ENCODE measurements at places on chromosomes 2 and 18. TPM values are rescaled to one million over a fixed set of nuclear protein-coding genes. Genes with fewer than 3 reads are reported as not detected.

Gene DRC1
- total RNA-seq: not detected

- DNase-seq: no peak
Observed at GRCh38 chr2:176039375-176039774, 37.3 kb upstream of the LNPK start.

GRCh38 chr2:203697190-203697589, 9.2 kb upstream of the CD28 start:
- no peak for DNase-seq

DNA sequence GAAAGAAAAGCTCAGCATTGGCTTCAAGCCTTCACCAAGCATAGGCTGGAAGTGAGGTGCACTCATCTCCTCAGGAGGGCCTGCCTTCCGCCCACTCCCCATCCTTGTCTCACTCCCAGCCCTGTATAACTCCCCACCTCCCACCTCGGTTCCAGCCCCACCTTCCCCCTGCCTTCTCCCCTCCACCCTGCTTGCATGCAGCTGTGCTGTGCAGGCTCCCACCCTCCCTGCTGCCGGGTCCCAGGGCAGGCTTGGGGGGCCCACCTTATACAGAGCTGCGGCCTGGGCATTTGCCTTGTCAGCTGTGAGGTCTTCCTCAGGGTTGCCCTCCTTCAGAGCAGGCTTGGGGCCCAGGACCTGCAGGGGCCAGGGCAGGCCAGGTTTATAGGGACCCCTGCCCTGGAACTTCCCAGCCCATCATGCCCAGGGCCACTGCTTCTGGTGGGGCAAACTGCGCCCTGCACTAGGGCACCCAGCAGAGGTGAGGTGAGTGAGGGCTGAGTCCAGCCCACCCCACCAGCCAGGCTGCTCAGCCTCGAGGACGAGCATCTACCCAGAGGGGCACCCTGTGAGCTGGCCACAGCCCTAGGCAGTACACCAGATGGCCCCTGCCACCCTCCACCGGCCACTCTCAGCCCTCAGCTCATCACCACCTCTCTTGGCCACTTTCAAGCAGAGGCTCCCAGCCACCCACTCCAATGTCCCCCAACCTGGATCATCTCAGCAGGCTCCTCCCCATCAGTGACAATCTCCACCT, 11.6 kb downstream of the CAPG start:
- DNase-seq: no peak

DNA sequence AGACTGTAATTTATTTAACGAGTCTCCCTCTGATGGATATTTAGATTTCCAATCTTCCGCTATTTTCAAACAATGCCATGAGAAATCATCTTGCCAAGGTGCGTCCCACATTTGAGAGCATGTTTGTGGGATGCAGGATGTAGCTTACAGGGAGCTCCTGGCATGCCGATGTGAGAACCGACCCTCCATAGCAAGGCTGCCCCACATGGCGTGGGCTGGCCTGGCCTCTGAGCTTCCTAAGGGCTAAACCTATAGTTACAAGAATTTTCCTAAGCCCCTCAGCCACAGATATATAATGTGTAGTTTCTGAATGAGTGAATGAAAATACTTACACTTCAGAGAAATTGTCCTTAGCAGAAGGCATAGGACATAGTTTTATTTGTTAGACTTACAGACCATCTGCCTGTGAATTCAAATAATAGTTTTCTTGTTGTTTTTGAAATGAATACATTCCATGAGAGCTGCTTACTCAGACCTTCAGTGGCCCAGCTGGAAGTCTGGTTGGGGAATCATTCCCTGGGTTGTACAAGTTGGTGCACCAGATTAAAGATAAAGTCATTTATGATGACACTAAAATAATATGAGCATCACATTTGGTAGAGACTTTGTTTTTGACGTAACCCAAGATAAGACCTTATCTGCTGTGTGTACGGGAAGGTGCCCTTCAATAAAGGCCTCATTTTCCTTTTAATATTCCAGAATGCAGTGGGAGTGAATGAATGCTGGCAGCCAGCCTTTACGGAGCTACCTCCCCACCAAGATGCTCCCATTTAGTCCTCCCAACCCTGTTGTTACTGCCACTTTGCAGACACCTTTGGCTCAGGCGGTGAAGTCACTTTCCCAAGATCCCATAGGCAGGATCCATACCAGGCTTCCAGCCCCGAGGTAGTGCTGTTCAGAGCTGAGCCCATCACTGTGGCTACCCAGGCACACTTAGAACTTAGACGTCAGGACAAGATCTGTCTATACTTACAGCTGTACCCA, 107.1 kb downstream of the GLI2 start:
- no peak for DNase-seq

DNA sequence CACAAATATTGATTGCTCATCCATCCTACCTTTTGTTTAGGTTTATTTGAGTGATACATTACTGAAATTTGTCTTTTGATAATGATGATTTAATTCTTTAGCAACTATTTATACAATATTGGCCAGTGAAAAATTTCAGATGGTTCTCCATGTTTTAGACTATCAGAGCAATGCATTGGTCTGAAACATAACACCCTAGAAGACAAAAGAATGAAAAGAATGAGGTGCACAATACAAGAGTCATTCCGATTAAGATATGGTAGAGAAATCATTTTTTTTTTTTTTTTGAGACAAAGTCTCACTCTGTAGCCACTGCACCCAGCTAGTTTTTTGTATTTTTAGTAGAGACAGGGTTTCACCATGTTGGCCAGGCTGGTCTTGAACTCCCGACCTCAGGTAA, 197.4 kb upstream of the FAM98A start:
- DNase-seq: no peak

DNA sequence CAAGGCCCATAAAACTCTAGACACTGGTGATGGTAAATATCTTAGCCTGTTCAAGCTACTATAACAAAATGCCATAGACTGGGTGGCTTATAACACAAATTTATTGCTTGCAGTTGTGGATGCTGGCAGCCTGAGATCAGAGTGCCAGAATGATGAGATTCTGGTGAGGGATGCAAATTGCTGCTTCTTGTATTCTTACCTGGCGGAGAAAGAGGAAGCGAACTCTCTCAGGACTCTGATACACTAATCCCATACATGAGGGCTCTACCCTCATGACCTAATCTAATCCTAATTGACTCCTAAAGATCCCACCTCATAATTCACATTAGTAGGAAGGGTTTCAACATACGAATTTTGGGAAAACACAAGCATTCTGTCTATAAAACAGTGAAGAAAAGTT, 4.6 kb upstream of the IER3IP1 start:
- DNase-seq: no peak

Gene CFC1
- total RNA-seq: not detected

GRCh38 chr18:4119813-4120212, 335.3 kb downstream of the DLGAP1 start:
- DNase-seq: no peak

- peak; percentile 87 for DNase-seq
Observed at GRCh38 chr2:144596073-144596871, 76.4 kb upstream of the ZEB2 start.

Gene HAT1
- total RNA-seq: 66.6 TPM

DNA sequence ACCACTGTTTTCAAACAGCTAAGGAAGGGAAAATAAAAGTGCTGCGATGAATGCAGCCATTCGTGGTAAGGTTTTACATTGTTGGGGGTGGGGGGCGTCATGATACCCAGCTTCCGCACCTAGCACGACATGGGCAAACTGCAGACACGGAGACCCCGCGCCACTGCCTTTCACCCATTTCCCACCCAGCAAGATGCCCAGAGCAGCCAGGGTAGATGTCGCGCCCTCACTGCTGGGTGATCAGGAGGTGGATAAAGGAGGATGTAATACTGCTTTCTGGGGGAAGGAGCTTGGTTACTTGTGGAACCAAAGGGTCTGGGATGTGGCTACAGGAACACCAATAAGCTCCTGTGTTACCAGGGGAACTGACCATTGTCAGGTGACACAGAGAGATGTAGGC, 138.4 kb downstream of the ZNF516 start:
- no peak for DNase-seq

Gene UGT1A10
- not detected for total RNA-seq

- no peak for DNase-seq
Observed at GRCh38 chr2:165631089-165631488, 161.6 kb downstream of the CSRNP3 start.

- peak; percentile 8 for DNase-seq
Observed at GRCh38 chr2:2663401-2664036, 332.4 kb upstream of the MYT1L start.

Gene RNF125
- 0.29 TPM for total RNA-seq

Gene COL6A3
- 202 TPM for total RNA-seq

Gene ABCG8
- total RNA-seq: not detected

DNA sequence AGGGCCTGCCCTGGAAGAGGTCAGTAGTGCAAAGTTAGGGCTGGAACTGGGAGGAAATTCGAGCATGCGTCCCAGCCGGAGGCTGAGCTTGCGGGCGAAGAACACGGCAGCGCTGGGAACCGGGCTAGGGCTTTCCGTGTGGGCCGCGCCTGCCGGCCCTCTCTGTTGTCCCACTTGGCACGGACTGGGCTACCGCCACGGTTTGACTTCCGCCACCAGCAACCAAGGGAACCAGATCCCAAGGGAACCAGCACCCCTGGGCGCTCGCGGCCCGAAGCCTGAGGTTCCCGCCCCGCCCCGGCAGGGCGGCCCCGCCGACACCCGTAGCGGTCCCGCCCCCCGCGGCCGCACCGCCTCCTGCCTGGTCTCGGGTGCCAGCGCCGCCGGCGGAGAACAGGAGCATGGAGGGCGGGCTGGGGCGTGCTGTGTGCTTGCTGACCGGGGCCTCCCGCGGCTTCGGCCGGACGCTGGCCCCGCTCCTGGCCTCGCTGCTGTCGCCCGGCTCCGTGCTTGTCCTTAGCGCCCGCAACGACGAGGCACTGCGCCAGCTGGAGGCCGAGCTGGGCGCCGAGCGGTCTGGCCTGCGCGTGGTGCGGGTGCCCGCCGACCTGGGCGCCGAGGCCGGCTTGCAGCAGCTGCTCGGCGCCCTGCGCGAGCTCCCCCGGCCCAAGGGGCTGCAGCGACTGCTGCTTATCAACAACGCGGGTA, at the start of gene SPR:
TSS of gene SPR (plus strand) at position 377 of the 708 bp plus-strand sequence. CDS start at position 402, 25 bp downstream.
- peak; percentile 51 for DNase-seq

Gene CROCC2
- not detected for total RNA-seq

Gene PLEKHH2
- 0.70 TPM for total RNA-seq

Gene ALPI
- total RNA-seq: not detected

Gene MLPH
- total RNA-seq: 9.9 TPM

DNA sequence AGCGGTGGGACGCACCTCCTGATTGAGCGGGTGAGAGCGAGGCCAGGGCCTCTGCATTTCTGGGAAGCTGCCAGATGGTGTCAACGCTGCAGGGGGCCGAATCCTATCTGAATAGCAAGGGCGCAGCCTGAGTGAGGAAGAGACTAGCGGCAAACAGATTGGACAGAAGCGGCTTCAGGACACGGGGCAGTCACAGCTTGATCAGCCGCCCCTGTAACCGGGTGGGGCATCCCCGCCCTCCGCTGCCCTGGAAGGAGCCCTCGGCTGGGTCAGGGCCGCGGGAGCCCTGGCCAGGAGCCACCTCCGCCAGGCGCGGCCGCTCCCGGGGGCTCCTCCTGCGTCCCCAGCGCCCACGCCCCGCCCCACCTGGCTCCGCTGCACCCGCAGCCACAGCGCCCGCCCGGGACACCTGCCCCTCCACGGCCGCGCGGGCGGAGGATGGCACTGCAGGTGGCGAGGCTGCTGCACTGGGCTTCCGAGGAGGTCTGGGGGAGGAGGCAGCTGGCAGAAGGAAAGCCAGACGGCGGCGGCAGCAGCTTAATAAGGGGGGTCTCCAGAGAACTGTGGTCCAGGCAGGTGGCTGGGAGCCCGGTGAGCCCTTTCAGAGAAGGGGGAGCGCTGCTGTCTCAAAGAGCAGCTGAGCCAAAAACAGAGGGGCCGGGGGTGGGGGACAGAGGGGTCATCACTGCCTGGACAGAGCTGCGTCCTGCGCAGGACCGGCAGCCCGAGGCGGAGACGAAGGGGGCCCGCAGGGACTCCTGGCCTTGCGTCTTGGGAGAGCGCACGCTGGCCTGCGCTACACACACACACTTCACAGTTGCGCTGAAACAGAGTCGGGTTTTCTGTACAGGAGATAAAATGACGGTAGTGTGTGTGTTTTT, 18.8 kb upstream of the SOX11 start:
- no peak for DNase-seq

Gene SLC9A4
- not detected for total RNA-seq

- no peak for DNase-seq
Observed at GRCh38 chr2:7887441-7887840, 794.4 kb upstream of the ID2 start.

DNA sequence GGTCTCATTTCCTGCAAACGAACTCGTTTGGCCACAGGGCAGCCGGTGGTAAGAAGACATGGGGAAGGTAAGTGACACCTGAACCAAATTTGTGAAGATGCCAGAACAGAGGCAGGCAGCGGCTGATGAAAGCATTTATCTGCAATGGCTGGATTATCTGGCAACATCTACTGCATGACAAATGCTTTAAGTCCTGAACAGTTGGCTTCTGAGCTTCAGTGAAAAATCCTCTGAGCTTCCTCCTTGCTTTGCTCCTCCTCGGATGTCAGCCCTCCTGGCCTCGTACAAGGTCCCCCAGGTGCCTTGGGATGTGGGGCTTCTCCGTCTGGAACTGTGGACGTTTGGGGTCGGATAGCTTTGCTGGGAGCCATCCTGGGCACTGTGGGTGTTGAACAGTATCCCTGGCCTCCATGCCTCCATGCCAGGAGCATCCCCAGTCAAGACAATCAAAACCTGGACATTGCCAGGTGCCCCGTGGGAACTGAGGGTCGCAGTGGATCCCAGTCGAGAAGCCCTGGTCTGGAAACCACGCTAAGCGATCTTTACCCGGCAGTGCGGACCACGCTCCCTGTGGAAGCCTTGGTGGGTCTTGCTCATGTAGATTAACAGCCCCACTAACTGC, 49.3 kb downstream of the KCNG2 start:
- no peak for DNase-seq

- DNase-seq: no peak
Observed at GRCh38 chr2:203594541-203594940, 59.4 kb upstream of the RAPH1 start.

- no peak for DNase-seq
Observed at GRCh38 chr2:164839914-164840457, 1.6 kb downstream of the COBLL1 start.

DNA sequence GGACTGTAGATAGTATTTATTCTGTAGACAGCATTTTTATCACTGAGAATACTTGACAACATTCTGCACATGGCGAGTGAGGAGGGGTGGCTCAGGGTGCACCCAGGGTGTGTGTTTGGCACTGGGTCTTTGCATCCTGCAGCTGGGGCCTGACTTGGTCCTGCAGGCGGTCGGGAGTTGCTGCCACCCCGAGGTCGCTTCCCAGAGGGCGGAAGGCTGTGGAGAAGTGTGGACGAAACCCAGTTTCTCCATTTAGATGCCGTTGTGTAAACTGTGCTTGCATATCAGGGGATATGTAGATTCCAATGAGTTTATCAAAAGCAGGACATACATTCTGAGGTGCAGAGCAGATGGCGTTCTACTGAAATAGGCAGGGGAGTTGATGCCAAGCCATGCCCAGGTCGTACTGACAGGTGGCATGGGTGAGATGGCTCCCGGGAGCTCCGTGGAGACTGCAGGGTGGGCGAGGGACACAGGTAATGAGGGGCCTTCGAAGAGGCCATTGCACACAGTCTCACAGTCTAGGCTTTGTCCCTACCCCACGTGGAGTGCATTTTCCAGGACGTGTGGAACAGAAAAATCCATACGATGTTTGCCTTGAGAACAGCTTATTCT, 74.5 kb downstream of the RTP5 start:
- DNase-seq: no peak

GRCh38 chr2:132734961-132735360, 65.0 kb upstream of the LYPD1 start:
- DNase-seq: no peak

GRCh38 chr18:62037989-62038778, 145.4 kb upstream of the RNF152 start:
- DNase-seq: no peak

Gene ABCG5
- total RNA-seq: not detected
